Naive thymus-derived CD4-positive, alpha-beta T cell (primary cell): ENCODE measurements at places on chromosomes 13 and 19.
A peak's percentile ranks its signal among the peaks of the same experiment; 100 is the strongest.

DNA sequence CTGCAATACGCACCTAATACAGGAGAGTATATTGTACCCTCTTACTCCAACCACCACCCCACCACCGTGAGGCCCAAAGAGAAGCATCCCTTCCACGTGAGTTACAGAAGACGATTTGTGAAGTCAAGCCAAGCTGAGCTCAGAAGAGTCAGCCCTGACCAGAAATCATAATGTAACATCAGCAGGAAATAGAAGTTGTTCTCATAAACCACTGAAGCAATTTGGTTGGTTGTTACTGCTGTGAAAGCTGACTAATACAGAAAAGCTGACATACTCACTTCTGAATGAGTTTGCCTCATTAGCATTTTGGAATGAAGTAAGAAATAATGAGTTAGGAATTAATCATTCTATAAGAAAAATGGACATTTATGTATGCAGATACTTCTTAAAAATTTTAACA is 749.4 kb upstream of the SLC10A2 start:
- DNase-seq: no peak
- no peak overlapping the region for H3K4me3 ChIP-seq
- no peaks in the 10 kb centered on the region for H3K4me1 ChIP-seq
- H3K27me3 ChIP-seq: no peaks in the 10 kb centered on the region
- H3K36me3 ChIP-seq: no peaks in the 10 kb centered on the region

DNA sequence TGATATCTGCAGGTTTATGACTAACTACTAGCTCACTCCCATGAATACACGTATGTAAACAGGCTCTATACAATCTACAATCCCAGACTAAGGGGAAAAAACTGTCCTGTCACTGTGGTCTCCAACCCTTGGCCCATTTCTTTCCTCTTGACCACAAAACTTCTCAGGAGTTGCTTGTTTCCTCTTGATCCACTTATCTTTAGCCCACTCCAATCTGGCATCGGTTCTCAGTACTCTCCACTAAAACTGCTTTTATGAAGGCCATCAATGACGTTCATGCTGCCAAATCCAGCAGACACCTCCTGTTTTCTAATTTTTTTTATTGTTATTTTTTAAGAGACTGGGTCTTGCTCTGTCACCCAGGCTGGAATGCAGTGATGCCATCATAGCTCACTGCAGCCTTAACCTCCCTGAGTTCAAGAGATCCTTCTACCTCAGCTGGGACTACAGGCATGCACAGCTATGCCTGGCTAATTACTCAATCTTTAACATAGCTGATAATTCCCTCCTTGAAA is 31.9 kb upstream of the USPL1 start:
- H3K27ac ChIP-seq: no peak overlapping the region
- no peak overlapping the region for H3K4me3 ChIP-seq
- no peaks in the 10 kb centered on the region for H3K36me3 ChIP-seq
- H3K4me1 ChIP-seq: no peaks in the 10 kb centered on the region

GRCh38 chr19:40388481-40388880 is 1.5 kb downstream of the HIPK4 start:
- no peak for DNase-seq
- no peaks in the 10 kb centered on the region for H3K4me1 ChIP-seq
- no peak overlapping the region for H3K4me3 ChIP-seq
- H3K36me3 ChIP-seq: no peaks in the 10 kb centered on the region
- H3K27me3 ChIP-seq: no peaks in the 10 kb centered on the region

DNA sequence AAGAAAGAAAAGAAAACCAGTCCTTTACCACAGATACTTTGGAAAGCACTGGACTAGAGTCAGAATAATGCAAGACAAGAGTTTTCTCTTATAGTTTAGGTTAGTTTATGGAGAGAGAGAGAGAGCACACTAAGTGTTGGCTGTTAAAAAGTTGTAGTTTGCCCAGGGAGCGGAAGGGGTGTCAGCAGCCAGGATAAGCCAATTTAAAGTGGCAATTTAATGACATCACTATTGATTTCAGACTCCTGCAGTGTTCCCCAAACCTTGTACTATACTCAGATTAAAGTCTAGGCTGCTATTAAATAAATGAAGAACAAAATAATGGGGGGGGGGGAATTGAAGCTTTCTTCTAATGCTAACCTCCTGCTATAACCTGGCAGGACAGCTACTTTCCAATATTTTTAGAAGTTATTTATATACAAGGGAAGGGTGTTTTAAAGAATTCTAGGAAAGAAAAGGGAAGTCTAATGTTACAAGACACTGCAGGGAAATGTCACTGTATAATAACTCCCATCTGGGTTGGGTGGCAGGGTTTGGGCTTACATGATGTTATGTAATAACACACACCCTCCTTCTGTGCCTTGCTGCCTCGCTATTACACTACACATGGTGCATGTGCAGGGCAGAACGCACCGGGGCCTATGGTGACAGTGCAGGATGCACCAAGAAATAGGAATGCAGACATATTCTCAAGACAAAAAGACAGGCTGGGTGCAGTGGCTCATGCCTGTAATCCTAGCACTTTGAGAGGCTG is 19.9 kb downstream of the TPT1 start:
- H3K4me3 ChIP-seq: no peak overlapping the region
- H3K36me3 ChIP-seq: no peaks in the 10 kb centered on the region
- DNase-seq: no peak

DNA sequence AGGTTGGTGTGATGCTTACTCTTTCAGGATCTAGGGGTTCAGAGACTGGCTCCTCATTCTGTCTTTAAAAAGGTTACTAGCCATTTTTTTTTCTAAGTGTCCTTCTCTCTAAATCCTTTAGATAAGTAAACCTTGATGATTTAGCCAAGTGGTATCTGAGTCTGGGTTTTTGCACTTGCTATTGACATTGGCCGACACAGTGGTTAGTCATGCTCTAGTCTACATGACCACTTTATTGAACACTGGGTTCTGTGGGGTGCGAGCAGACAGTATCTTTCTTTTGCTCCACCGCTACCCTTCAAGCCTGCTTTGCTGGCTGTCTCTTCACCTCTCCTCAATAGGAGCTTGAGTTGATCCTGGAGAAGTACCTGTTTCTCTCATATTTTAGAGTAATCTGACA is 6.2 kb upstream of the NUP58 start:
- DNase-seq: no peak
- H3K4me3 ChIP-seq: no peak overlapping the region
- H3K4me1 ChIP-seq: peaks cover 5% of the 10 kb centered on the region
- H3K27ac ChIP-seq: no peak overlapping the region
- no peaks in the 10 kb centered on the region for H3K36me3 ChIP-seq

DNA sequence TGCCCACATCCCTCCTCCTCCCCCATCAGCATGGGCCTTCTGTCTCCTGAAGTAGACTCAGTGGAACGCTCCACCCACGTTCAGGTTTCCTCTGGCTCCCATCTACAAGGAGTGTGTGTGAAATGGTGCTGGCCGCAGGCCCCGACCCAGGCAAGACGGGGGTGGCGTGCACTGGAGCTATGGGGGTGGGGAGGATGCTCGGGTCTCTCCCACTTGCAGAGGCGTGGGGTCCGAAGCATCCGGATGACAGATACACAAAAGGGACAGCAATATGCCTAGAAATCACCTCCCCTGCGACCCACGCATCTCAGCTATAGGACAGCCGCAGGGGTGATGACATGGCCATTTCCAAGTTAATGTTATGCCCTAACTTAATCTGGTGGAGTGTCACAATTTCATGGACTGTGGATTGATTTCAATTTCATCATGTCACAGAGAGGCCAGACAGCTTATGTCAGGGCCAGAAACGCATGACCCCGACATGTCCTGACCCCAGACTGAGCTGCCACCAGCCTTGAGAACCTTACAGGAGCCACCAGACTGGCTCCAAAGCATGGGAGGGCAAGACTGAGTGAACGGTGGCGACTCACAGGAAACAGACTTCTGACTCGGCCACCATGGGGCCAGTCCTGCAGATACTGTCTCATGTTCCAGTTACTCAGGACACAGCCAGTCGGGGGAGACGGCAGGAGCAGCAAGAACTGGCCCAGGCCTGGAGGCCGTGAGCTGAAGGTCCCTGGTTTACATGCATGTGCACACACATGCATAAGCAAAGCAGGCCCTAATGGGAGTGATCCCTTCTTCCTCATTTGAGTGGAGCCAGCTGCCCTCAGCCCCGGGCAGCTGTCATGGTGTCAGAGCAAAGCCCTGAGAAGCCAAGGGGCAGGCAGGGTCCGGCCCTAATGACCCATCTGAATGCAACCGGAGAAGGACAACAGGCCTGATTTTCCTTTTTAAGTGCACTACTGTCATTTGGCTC is 82.2 kb downstream of the SLC7A1 start:
- no peak overlapping the region for H3K27ac ChIP-seq
- peaks cover 9% of the 10 kb centered on the region for H3K36me3 ChIP-seq
- H3K4me1 ChIP-seq: no peaks in the 10 kb centered on the region
- no peak overlapping the region for H3K4me3 ChIP-seq

GRCh38 chr19:50838239-50838638 is 4.9 kb upstream of the KLK15 start:
- no peak for DNase-seq
- no peak overlapping the region for H3K4me3 ChIP-seq
- H3K27ac ChIP-seq: no peak overlapping the region
- peaks cover 4% of the 10 kb centered on the region for H3K4me1 ChIP-seq
- no peaks in the 10 kb centered on the region for H3K36me3 ChIP-seq

- no peak for DNase-seq
- no peak overlapping the region for H3K27ac ChIP-seq
- H3K27me3 ChIP-seq: no peaks in the 10 kb centered on the region
- no peaks in the 10 kb centered on the region for H3K36me3 ChIP-seq
- H3K4me3 ChIP-seq: no peak overlapping the region
- no peaks in the 10 kb centered on the region for H3K4me1 ChIP-seq
Observed at GRCh38 chr13:90591260-90591926, 756.1 kb upstream of the MIR17HG start.

DNA sequence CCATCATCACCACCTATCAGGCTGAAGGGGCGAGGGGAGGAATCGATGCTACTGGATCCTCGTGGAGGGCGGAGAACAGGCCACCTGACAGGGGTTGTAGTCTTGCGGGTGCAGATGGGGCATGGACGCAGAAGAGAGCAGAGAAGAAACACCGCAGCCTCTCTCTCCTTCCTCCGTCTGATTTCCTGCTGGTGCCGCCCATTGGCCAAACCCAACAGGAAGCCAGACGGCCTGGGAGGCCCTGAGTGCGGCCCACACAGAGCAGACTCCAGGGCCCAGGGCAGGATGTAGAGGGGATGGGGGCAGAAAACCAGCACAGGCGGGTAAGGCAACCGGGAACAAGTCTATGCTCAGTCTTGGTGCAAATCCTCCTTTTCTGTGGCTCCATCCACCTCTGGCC is 15.4 kb downstream of the CEBPA start:
- no peaks in the 10 kb centered on the region for H3K36me3 ChIP-seq
- H3K27ac ChIP-seq: no peak overlapping the region
- no peak overlapping the region for H3K4me3 ChIP-seq
- no peaks in the 10 kb centered on the region for H3K4me1 ChIP-seq

DNA sequence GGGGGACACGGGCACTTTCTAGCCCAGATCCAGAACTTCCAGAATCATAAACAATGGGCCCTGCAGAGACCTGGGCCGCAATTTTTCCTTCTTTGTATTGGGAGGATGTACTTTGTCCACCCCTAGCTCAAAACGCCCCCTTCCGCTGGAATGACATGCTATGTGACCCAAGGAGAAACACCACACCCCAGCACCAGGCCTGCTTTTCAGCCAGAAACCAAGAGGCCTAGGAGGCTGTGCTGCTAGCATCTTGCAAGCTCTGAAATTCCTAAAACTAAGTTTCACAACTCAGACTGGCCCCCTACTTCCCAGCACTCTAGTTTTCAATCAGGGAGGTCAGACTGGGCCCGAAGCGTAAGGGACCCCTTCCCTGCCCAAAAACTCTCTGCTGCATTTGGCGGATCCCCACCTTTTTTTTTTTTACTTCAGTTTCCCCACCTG is 538 bp downstream of the LSM4 start:
- no peaks in the 10 kb centered on the region for H3K36me3 ChIP-seq
- H3K4me3 ChIP-seq: peak overlapping the region; percentile 86
- no peaks in the 10 kb centered on the region for H3K27me3 ChIP-seq
- peak overlapping the region; percentile 94 for H3K27ac ChIP-seq
- H3K4me1 ChIP-seq: peaks cover 59% of the 10 kb centered on the region

GRCh38 chr13:22700246-22700887 is 480.4 kb upstream of the SGCG start:
- no peak overlapping the region for H3K27ac ChIP-seq
- no peaks in the 10 kb centered on the region for H3K27me3 ChIP-seq
- no peaks in the 10 kb centered on the region for H3K36me3 ChIP-seq

DNA sequence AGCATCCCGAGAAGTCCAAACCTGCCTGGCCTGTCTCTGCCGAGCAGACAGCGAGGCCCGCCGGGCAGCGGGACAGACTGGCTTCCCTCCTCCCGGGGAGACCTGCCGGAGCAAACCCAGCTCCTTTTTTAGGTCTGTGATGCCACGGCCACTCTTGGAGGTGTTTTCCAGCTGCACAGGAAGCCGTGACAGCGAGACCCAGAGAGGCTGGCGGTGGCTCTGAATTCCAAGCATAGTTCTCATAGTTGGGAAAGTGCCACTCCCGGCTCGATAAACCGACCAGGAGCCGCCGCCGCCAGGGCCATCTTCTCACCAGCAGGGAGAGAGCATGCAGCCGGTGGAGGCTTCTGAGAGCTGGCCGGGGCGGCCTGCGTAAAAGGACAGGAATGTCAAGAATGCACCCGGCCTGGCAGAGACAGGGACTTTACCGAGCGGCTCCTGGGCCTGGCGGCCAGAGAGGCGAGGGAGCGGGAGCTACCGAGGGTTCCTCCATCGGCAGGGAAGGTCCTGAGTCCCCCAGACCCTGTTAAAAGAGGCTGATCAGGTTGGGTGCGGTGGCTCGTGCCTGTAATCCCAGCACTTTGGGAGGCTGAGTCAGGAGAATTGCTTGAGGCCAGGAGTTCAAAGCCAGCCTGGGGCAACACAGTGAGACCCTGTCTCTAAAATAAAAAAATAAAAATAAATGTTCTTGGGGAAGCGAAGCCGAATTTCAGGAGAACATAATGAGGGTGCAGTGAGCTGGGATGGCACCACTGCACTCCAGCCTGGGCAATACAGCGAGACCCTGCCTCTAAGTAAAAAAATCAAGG is 64.9 kb downstream of the GADD45B start:
- no peak overlapping the region for H3K4me3 ChIP-seq
- H3K27ac ChIP-seq: no peak overlapping the region
- H3K36me3 ChIP-seq: no peaks in the 10 kb centered on the region
- H3K27me3 ChIP-seq: no peaks in the 10 kb centered on the region

- H3K27me3 ChIP-seq: no peaks in the 10 kb centered on the region
- H3K27ac ChIP-seq: no peak overlapping the region
- H3K4me3 ChIP-seq: no peak overlapping the region
- DNase-seq: no peak
- no peaks in the 10 kb centered on the region for H3K4me1 ChIP-seq
Observed at GRCh38 chr13:97194479-97194878, 27.7 kb upstream of the MBNL2 start.

- H3K36me3 ChIP-seq: no peaks in the 10 kb centered on the region
- H3K27ac ChIP-seq: no peak overlapping the region
- H3K27me3 ChIP-seq: no peaks in the 10 kb centered on the region
- H3K4me1 ChIP-seq: no peaks in the 10 kb centered on the region
- no peak overlapping the region for H3K4me3 ChIP-seq
Observed at GRCh38 chr19:42411581-42412178, 15.5 kb downstream of the LIPE start.

GRCh38 chr13:70896136-70896535 is 787.9 kb upstream of the KLHL1 start:
- no peak for DNase-seq
- H3K4me1 ChIP-seq: no peaks in the 10 kb centered on the region
- no peaks in the 10 kb centered on the region for H3K27me3 ChIP-seq

- no peaks in the 10 kb centered on the region for H3K4me1 ChIP-seq
- no peaks in the 10 kb centered on the region for H3K27me3 ChIP-seq
- H3K36me3 ChIP-seq: no peaks in the 10 kb centered on the region
- H3K4me3 ChIP-seq: no peak overlapping the region
- H3K27ac ChIP-seq: no peak overlapping the region
Observed at GRCh38 chr13:25857830-25858229, 194.0 kb downstream of the SHISA2 start.
